ENCODE measurements at places on chromosomes 2 and 18. TPM values are rescaled to one million over a fixed set of nuclear protein-coding genes. Genes with fewer than 3 reads are reported as not detected.

DNA sequence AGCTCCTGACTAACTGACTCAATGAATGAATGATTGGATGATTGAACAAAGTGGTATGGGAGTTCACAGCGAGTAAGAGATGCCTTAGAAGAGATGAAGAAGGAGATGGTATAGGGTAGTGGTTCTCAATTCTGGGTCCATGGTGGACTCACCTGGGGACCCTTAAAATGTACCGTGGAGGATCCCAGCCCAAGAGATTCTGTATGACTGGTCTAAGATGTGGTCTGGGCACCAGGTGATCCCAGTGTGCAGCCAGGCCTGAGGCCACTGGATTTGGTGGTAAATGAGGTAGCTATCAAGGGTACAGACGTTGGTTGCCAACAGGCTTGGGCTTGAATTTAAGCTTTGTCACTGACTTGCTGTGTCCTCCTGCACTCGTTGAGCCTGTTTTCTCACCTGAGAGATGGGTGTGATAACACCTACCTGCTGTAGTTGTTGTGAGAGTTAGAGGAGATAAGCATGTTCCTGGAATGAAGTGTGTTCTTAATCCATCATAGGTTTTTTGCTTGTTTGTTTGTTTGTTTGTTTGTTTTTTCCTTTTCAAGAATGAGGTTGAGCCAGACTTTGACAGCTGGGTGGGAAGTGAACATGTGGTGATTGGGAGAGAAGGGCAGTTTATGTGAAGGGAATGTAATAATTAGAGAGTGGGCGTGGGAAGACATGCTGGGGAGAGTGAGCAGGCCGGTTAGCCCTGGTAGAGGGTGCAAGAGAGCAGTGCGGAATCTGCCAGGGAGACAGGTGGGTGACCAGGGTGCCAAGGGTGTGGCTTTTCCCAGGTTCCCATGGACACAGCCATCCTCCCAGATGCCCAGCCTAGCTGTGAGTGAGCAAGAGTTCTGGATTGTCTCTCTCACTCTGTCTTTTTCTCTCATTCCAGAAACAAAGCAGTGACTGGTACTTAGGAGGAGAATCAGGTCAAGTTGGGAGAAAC lies 31.4 kb upstream of the IL1B start:
- no peak for DNase-seq

GRCh38 chr2:222038067-222038802 lies 260.6 kb downstream of the PAX3 start:
- DNase-seq: no peak

- no peak for DNase-seq
These were observed 72.5 kb upstream of the ID2 start for GRCh38 chr2:8609357-8609811.

The CYP26B1 gene
- not detected for total RNA-seq

The FABP1 gene
- not detected for total RNA-seq

The ADD2 gene
- total RNA-seq: 1.4 TPM

The MEP1B gene
- total RNA-seq: 0.13 TPM
